ENCODE measurements at places on chromosomes 2 and 18.

GRCh38 chr2:112541315-112542122 is 746 bp upstream of the POLR1B start:
- DNase-seq = peak; percentile 66

DNA sequence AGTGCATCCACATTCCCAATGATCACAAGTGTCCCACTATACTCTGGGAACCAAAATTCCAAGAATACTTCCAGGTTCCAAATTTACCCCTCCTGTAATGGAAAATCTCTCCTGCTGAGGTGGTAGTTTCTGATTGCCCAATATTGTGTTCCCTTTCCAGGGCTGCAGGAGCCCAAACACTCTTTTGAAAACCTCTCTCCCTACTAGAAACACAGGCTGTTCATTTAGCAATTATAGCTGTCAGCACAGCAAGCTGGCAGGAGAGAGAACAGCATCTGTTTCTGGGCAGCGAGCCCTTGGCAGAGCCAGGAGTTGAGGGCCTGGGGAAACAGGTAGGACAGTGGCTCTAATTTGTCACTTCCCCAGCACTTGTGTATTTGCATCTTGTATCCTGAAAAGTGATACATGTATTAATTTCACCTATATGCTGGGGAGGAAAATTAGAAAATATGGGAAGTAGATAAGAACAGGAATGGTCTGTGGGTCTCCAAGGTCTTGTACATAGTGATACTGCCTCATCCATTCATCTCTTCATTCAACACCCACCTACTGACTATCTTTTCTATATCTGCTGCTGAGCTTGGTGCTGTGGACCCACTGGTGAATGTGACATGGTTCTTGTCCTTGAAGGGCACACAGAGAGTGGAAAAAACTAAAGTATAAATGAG is 16.9 kb upstream of the PAIP2B start:
- no peak for DNase-seq

GRCh38 chr2:105071379-105071778 is 33.5 kb downstream of the MRPS9 start:
- no peak for DNase-seq

DNA sequence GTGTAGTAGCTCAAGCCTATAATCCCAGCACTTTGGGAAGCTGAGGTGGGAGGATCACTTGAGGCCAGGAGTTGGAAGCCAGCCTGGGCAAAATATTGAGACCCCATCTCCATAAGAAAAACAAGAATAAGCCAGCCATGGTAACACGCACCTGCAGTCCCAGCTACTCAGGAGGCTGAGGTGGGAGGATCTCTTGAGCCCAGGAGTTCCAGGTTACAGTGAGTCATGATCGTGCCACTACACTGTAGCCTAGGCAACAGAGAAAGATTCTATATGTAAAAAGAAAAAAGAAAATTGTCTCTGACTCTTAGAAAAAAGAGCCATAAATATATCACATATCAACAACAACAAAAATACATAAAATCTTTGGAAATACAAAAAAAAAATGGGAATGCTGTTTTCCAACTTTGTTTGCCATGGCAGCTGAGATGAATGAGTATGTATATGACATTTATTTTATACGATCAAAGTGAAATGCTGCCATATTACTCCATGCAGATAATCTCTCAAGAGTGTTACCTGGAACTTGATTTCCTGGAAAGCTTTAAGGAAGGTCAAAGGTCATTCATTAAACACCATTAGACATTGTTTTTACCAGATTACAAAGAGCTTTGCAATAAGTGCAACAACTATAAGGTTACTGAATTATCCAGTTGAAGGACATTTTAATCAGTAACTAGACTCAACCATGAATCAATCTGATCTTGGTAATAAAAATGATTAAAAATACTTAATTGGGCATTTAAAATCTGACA is 19.7 kb upstream of the DAPL1 start:
- DNase-seq = no peak

- DNase-seq = no peak
Measured at GRCh38 chr2:60925994-60926740, 44.8 kb downstream of the REL start.

- DNase-seq = no peak
Measured at GRCh38 chr18:49745045-49746014, 68.0 kb downstream of the ACAA2 start.

GRCh38 chr2:120814352-120814751 is 78.7 kb downstream of the GLI2 start:
- DNase-seq = no peak

GRCh38 chr2:229445019-229445418 is 173.9 kb upstream of the PID1 start:
- DNase-seq = no peak

- DNase-seq = no peak
Measured at GRCh38 chr2:207688597-207688996, 22.8 kb upstream of the CCNYL1 start.

DNA sequence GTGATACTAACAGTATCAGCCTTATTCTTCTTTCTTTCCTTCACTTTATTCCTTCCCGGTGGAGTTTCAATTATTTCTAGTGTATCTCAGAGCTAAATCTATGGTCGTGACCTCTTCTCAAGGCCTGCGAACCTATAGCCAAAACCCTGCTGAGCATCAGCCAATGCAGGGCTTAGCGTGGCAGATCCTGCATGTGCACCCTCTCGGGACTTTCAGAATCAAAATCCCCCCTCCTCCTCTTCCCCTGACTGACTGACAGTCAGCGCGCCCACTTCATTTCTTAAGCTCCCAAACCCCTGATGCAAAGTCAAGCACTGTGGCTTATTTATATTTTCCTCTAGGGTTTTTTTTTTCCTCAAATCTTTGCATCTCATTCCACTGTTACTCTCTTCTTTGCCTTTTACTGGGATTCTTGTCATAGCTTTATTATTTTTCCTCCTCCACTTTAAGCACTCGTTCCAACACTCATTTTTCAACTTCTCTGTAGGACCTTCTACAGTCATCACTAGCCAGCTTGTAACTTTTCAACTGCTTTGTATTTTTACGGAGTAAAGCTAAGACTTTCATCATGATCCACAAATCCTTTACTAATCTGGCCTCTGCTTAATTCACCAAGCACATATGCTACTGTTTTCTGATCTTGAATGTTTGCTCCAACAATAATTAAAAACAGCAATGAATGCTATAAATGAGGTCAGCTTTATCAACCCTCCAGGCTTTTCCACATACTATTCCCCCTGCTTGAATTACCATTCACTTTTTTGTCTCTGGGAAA is 896.5 kb upstream of the PIK3C3 start:
- DNase-seq = no peak

All from activated T-cell treated with anti-CD3 and anti-CD28 coated beads for 48 hours (primary cell).